ENCODE measurements at places on chromosomes 3 and 15. TPM values are rescaled to one million over a fixed set of nuclear protein-coding genes. Genes with fewer than 3 reads are reported as not detected.

DNA sequence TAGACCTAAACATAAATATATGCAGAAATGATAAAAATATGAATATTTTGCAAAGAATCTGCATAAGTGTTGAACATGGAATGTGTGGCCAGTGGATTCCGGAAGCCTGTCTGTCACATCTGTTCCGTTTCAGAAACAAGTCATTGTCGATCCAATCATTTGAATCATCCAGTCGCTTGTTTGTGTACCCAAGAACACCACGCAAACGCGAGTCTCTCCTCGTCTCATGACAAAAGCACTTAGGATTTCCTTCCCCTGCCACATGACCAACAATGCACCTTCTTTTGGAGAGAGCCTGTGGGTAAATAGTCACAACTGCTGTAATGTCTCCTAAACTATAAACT, 80.2 kb downstream of the FMN1 start:
- no peak for DNase-seq

GRCh38 chr3:177596248-177596815, 399.1 kb upstream of the TBL1XR1 start:
- DNase-seq, result no peak

- no peak for DNase-seq
Observed at GRCh38 chr3:64038253-64038767, 15.0 kb upstream of the PSMD6 start.

GRCh38 chr3:72432246-72432645, 416.0 kb downstream of the SHQ1 start:
- no peak for DNase-seq

- no peak for DNase-seq
Observed at GRCh38 chr3:188197388-188197847, 43.5 kb downstream of the LPP start.

The FBXL22 gene
- 1.2 TPM for total RNA-seq

The SNAP23 gene
- total RNA-seq, result 47.6 TPM
